Renal pelvis (tissue), 12 donors: ENCODE measurements at places on chromosomes 6 and 20.

DNA sequence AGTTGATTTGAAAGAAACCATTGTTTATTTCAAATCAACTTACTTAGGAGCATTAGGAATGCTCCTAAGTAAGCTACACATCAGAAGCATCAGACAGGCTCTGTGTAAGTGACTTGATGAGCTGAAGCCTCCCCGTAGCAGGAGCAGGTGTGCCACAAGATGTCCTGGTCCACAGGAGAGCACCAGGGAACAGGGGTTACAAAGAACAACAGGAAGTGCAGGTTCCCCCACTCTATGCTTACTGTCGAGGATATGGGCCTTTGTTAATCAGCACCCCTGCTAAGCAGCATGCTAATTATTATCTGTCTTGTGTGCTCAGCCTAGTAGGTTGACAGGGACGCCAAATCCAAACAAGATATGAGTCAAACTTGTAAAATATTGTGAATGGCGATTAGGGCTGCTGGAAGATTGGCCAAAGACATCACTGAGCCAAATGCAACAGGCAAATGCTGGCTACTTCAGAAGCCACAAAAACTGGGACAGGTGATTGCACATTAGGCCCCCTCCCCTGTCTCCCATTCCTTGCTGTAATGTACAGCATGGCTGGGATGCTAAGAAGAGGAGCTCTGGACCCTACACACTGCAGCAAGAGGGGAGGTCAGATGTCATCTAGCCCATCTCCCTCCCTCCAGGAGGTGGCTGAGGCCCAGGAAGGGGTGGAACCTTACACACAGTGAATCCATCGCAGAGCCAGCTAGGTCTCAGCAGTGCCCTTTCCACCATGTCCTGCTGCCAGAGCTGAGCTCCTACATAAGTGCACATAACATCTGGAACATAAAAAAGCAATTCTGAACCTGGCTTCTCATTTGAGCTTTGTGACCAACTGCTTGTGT, 939 bp downstream of the TGM3 start:
- no peak for DNase-seq

DNA sequence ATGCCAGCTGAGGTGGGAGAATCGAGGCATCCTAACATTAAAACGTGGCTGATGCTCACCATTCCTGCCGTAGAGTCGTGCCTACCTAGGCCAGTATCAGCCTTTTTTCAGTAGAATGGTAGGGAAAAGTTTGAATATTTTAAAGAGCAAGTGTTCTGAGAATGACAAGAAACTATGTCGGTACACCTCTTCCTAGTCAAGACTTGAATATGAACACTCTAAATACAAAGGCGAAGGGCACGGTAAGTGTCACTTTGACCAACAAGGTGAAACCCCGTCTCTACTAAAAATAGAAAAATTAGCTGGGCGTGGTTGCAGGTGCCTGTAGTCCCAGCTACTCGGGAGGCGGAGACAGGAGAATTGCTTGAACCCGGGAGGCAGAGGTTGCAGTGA, 1.0 kb downstream of the GINM1 start:
- DNase-seq: no peak

GRCh38 chr20:32534661-32535240, 50.4 kb downstream of the NOL4L start:
- no peak for DNase-seq

- DNase-seq: no peak
Measured at GRCh38 chr20:945841-946240, 29.7 kb upstream of the ANGPT4 start.

DNA sequence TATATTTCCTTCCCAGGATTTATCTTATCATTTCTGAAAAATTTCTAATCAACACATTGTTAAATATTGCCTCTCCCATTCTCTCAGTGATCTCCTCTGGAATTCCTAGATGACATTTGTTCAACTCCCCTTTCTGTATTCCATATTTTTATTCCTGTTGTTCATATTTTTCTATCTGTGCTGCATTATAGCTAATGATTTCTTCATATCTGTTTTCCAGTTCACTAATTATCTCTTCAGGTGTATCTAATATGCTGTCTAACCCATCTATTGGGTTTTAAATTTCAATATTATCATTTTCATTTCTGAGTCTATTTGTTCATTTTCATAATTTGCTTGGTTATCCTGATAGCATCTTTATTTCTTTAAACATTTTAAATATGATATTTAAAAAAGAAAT, 141.9 kb downstream of the GRM4 start:
- DNase-seq: no peak

- no peak for DNase-seq
Measured at GRCh38 chr6:20095436-20095835, 116.8 kb downstream of the MBOAT1 start.

- DNase-seq: no peak
Measured at GRCh38 chr6:147595961-147596360, 87.5 kb downstream of the SAMD5 start.

GRCh38 chr6:168546730-168547129, 105.7 kb downstream of the SMOC2 start:
- no peak for DNase-seq
